Heart right ventricle (tissue), 16 donors: ENCODE measurements at places on chromosomes 7 and 10. TPM values are rescaled to one million over a fixed set of nuclear protein-coding genes. Genes with fewer than 3 reads are reported as not detected.

Gene TEX47
- total RNA-seq = not detected

Gene UNC5B
- total RNA-seq = 9.0 TPM

Gene DMBT1
- total RNA-seq = not detected

Gene GPR26
- total RNA-seq = not detected

Gene PPP1R3C
- total RNA-seq = 133 TPM

Gene CRYGN
- not detected for total RNA-seq

Gene PTF1A
- total RNA-seq = not detected

Gene MRLN
- total RNA-seq = not detected

Gene GRM3
- not detected for total RNA-seq

Gene CRHR2
- total RNA-seq = 0.21 TPM

Gene CTNNA3
- total RNA-seq = 195 TPM
